ENCODE measurements at places on chromosomes 3 and 15. TPM values are rescaled to one million over a fixed set of nuclear protein-coding genes. Genes with fewer than 3 reads are reported as not detected.

DNA sequence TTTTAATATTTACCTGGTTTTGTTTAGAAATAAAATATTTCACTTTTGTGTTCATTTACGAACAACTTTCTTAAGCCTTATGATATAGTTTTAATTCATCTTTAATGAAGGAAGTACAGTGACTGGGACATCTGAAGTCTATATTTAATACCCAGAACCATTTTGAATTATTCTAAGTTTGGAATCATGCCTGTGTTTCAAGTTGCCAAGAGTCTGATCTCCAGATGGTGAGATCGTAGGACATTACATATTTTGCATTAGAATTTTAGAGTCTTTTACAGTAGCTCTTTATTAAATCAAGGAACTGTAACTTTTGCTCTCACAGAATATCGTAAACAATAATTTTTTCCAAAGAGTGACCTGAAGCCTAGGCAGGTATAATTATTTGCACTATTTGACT lies 420.7 kb downstream of the SI start:
- DNase-seq = no peak

DNA sequence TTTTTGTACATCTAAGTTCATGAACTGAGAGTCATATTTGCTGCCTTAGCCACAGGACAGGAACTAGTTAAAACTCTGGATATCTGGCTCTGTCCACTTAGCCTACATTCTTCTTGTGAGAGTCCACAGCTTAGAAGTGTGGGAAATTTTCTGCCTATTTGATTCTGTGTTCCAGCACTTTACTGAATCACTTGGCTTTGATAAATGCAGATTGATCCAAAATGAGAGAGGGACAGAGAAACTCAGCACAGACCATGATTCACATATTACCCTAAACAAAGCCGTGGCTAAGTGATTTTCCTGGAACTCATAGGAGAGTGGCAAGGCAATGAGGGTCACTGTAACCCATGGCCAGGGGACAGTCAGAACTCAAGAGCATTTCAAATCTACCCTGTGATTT lies 87.5 kb upstream of the CADPS start:
- DNase-seq = no peak

DNA sequence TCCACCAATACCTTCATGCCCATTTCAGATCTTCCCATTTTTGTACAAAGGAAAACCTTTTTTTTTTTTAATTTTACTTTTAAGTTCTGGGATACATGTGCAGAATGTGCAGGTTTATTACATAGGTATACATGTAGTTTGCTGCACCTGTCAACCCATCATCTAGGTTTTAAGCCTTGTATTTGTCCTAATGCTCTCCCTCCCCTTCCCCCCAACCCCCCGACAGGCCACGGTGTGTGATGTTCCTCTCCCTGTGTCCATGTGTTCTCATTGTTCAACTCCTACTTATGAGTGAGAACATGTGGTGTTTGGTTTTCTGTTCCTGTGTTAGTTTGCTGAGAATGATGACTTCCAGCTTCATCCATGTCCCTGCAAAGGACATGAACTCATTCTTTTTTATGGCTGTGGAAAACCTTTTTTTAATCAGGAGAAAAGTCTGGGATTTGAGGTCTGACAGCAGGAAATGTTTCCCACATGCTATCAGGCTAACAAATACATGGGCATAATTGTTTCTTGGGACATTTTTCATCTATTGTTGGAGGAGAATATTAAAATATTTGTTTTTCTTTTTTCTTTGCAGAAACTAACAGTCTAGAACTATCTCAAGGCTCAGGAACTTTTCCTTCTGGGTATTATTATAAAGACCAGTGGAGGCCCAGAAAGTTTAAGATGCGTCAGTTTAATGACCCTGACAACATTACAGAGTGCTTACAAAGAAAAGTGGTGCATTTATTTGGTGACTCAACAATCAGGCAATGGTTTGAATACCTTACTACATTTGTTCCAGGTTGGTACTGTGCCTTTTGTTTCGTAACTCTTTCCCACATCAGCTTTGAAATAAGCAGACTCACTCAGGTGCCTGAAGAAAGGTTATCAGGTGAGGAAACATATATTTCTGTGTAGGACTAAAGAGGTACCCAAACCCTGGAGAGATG lies 32.8 kb upstream of the NFKBIZ start:
- no peak for DNase-seq

DNA sequence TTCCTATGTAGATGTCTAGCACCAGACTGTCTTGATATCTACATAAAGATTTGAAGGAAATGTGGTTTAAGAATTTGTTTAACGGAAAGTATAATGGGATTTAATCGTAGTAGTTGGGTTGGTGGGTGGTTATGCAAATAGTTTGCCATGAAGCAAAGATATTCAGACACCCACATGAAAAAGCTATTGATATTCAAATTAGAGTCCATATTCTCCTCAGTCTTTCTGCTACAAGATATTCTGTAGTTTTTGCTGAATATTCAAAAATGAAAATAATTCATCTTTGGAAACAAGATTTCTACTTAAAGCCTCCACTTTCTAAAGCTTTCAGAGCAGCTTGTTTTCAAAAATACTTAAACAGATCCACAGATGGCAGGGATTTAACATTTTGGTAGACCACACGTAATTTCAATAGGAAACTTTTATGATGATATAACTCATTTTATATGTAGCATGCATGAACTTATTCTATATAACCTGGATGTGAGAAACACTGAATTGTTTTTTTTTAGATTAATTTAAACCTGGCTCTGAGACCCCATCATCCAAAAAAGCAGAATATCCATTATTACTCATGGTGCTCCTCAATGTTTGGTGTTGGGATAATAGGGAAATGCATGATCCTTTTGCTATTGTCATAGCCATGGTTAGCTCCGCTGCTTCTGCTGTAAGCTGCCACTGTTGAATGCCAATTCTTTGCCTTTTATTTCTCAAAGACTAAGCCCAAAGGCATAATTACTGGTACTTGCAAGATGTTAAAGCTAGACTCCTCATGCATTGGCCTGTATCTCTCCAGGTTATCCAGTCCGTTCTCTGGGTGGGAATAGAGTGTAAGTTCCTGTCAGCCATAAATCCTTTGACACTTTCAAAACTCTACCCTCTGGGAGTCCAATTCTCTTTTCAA lies 98.0 kb downstream of the GMNC start:
- DNase-seq = no peak

GRCh38 chr3:48400824-48401433 lies 28.9 kb downstream of the FBXW12 start:
- DNase-seq = peak; percentile 57

GRCh38 chr3:57818772-57819171 lies 62.7 kb downstream of the SLMAP start:
- DNase-seq = no peak

Gene TMEM42
- 22.3 TPM for total RNA-seq

DNA sequence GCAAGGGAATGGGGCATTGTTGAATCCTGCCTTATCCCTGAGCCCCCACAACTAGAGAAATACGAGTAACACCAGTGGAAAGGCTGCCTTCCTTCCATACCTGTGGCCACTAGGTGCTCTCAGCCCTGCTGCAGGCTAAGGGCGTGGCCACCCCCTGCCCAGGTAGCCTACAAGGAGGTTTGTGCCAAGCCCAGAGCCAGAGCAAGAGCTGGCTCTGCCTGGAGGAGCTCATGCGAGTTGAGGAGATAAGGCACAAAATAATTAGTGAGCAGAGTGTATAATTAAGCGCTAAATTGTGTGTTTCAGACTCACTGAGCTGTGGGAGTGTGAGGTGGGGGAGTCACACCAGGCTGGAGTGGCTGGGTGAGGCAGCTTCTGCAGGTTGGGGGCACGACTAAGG lies 49.2 kb downstream of the TPRA1 start:
- DNase-seq = no peak

GRCh38 chr3:57694146-57694545 lies 1.3 kb upstream of the DENND6A start:
- no peak for DNase-seq

DNA sequence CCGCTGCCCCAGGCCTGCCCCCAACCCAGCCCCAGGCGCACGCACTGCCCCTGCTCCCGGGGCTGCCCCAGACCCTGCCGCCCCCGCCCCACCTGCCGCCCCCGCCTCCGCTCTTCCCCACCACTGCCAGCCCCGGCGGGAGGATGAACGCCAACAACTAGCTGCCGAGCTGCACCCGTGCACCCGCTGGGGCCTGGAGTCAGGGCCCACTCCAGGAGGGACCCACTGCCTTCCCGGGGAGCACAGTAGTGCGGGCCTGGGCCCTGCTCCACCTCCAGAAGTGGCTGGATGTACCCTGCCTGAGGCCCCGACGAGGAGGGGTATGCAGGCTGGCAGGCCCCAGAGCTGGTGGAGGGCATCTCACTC lies 10.9 kb downstream of the ZBTB47 start:
- no peak for DNase-seq

GRCh38 chr3:61288446-61288845 lies 37.2 kb upstream of the FHIT start:
- DNase-seq = no peak

- no peak for DNase-seq
These were observed 32.5 kb upstream of the AP3B2 start for GRCh38 chr15:82742134-82742533.

DNA sequence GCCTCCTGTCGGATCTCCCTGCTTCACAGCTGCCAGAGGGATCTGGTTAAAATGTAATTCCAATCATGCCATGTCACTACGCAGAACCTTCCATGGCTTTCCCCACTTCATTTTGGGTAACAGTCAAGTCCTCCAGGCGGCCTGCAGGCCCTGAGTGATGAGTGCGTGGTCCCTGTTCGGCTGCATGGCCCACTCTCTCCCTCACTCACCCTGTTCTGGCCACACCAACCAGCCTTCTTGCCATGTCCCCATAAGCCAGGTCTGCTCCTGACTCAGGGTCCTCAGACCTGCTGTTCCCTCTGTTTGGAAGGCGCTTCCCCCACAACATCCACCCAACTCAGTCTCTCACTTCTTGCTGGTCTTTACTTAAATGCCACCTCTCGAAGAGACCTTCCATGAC lies 41.6 kb upstream of the LINGO1 start:
- no peak for DNase-seq

GRCh38 chr3:101166150-101166549 lies 154.2 kb downstream of the IMPG2 start:
- no peak for DNase-seq

DNA sequence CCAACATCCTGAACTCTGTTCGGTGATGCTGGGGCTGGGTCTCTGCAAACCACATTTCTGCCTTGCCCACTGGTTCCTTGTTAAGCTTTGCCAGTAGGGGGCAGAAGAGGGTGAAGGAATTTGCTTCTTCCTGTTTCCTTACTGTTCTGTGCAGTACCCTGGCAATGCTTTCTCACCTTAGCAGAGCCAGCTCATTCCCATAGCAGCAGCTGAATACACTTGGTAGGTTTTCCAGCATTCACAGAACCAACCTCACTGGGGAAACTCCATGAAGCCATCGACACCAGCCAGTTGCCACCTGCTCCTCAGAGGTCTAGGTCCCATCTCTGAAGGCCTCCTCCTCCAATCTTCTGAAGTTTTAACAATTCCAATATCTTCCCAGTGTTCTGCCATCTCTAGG lies 308.4 kb downstream of the PDCD6IP start:
- DNase-seq = peak; percentile 32

Gene SLC2A2
- not detected for total RNA-seq

DNA sequence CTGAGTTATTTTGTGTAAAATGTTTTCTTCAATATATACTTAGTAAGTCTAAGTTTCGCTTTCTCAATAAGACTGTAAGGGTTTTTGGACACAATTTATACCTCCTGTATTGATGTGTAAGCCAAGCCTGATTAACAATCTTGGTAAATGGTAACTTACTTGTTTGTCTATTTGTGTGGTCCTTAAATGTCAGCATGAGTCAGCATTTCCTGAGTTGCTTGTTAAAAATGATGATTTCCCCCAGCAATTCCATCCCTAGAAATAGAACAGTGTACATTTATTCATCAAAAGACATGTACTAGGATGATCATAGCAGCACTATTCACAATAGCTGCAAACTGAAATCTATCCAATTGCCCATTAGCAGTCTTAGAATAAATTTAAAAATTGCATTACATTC lies 53.4 kb upstream of the LRIG1 start:
- peak; percentile 17 for DNase-seq

Gene ANKRD28
- total RNA-seq = 181 TPM

DNA sequence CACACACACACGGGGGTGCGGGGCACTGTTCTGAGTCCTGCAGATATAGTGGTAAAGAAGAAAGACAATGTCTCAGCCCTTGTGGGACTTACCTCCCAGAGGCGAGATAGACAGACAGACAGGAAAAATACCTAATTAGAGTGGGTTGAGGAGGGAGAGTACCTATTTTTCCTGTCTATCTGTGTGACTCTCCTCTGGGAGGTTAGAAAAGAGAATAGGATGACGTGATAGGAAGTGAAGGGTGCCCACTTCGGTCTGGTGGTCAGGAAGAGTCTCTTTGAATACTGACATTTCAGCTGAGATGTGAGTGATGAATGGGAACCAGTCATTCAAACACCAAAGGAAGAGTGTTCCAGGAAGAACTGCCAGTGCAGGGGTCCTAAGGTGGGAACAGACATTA lies 4.1 kb upstream of the APOD start:
- DNase-seq = no peak

Gene PLA2G4B
- total RNA-seq = 1.2 TPM

Gene CIAO2A
- total RNA-seq = 90.8 TPM

Gene CHRM5
- 0.06 TPM for total RNA-seq

Gene GABRG3
- total RNA-seq = not detected

GRCh38 chr3:124986192-124987143 lies 51.9 kb upstream of the MUC13 start:
- DNase-seq = peak; percentile 98

DNA sequence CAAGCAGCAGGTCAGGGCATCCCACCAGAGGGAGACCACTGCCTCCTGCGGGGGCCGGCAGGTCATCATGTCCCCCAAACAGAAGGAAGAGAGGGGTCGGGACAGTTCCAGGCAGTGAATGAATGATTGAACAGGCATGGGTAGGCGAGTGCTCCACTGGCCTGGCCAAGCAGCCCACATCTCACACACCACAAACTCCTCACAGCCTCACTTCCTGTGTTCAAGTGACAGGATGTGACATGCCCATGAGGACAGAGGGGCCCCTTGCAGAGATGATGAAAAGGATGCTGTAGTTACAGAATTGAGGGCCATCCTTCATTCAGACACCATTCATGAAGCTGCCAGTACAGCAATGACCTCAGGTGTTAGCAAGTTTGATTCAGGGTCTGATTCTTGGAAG lies 3.7 kb downstream of the IQSEC1 start:
- DNase-seq = no peak

GRCh38 chr3:175489406-175489805 lies 630.3 kb downstream of the NAALADL2 start:
- DNase-seq = no peak

- no peak for DNase-seq
These were observed 64.4 kb downstream of the USP13 start for GRCh38 chr3:179717219-179717618.
